ENCODE measurements at places on chromosomes 5 and 9.

GRCh38 chr5:90097082-90097477, 312.5 kb downstream of the CETN3 start:
- no peak for DNase-seq

- DNase-seq, result no peak
Measured at GRCh38 chr5:169280286-169280685, 20.7 kb downstream of the SLIT3 start.

DNA sequence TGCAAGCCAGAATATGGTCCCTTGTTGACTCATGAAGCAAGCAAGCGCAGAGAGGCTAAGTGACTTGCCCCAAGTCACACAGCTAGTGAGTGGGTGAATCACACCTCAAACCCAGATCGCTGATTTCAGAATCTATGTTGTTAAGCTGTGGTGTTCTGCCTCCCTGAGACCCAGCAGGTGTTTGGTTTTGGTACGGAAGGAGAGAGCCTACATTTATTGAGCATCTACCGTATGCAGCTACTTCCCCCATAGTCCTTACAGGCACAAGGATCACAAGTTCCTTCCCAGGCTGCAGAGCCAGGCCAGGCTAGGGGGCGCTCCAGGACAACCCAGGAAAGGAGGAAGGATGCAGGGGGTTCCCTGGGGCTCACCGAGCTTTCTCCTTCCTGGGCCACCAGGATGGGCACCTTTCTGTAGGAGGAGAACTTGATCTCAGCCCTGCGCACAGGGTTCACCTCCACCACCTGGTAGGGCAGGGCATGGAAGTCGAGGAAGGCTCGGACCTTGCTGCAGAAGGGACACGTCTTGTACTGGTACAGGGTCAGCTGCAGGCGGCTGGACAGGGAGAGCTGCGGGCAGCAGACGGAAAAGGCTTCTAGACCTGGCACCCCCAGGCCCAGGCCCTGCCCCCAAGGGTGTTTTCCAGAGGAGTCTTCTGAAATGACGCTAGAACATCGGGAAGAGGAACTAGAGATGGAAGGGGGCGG, 2.5 kb downstream of the PTGES2 start:
- peak; percentile 64 for DNase-seq

DNA sequence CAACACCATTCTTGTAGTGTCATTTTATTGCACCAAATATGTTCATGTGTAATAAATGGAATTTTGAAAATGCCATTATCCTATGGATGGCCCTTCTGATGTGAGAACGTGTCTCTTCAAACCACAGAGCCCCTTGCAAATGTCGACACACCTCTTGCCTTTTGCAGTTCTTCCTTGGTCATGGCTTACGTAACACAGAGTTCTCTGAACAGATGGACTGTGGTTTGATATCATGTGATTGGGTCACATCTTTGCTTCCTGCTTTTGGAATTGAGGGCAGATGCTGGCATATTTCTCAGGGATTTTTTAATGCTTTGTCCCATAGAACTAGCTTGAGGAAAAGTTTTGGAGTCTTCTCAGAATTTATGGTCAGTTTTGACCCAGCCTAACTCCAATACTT, 4.6 kb downstream of the TGFBR1 start:
- peak; percentile 92 for DNase-seq

DNA sequence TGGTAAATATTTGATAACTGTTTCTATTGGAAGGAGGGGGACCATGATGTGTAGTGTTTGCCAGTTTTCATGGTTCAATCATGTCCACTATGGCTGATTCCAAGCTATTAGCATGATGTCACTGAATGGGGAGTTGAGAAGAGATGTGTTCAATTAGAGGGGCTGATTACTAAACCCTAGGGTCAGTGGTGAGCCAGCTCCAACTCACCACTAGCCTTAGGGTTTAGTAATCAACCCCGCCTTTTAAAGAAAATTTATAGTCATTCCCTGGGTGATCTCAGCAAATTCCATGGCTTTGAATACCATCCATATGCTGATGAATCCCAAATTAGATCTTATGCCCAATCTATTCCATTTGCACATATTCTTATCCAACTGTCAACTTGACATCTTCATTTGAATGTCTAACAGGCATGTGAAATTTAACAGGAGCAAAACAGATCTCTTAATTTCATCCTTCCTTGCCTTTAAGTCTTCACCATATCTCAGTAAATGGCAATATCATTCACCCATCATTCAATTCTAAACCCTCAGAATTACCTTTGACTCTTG, 98.8 kb downstream of the GCNT1 start:
- no peak for DNase-seq

- DNase-seq, result no peak
Measured at GRCh38 chr5:126374109-126374416, 49.1 kb upstream of the GRAMD2B start.

GRCh38 chr5:65255294-65255693, 226.4 kb downstream of the ADAMTS6 start:
- no peak for DNase-seq

DNA sequence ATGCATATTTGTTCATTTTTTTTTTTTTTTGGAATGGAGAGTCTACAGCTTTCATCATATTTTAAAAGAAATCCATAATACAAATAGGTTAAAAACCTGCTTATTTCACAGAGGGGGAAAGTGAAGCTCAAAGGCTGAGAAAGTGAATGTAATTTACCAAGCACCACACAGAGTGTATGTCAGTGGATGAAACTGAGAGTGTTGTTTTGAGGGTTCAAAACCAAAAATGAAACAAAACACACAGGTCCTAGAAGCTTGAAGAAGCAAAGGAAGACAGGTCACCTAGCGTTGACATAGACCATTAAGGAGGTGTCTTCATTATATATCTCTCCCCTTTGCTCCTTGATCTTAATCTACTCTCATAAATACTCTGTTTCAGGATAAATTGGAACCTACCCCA, 7.5 kb downstream of the NMUR2 start:
- no peak for DNase-seq

- no peak for DNase-seq
Measured at GRCh38 chr5:44809956-44810420, 1.2 kb downstream of the MRPS30 start.

GRCh38 chr5:142499591-142500226, 174.9 kb upstream of the SPRY4 start:
- no peak for DNase-seq

GRCh38 chr9:120859361-120859760, 16.6 kb upstream of the PSMD5 start:
- DNase-seq, result no peak

DNA sequence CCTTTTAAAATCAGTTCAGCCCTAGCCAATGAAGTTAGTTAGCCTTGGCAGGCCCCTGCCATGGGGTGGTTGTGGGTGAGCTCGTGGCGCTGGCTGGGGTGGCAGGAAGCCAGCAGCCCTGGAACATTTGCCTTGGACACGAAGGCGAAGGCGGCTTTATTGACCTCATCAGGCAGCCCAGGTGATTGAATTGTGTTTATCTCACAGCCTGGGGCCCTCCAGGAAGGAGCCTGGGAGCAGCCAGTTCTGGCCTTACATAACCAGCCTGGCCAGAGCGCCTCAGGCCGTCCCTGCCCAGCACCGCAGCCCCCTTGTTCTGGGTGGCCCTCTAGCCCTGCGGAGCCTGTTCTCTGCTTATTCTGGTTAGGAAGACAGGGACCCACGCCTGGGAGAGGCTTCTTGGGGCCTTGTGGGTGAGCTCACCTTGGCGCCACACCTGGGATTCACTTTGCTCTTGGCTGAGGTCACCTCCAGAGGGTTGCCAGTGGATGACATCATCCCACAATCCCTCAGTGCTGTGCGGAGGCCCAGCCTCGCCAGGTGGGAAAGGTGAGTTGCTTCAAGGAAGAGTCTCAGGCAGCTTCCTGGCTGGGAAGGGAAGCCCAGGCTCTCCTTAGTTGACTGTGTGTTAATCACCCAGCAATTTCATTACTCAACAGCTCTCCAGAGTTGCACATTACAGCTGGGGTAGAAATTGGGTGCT, 54.4 kb upstream of the RPL26L1 start:
- DNase-seq, result no peak

GRCh38 chr9:108271646-108272348, 584.0 kb downstream of the ACTL7B start:
- DNase-seq, result peak; percentile 50

- DNase-seq, result no peak
Measured at GRCh38 chr5:756171-756570, 28.4 kb downstream of the ZDHHC11B start.

- no peak for DNase-seq
Measured at GRCh38 chr5:9013147-9013546, 532.7 kb downstream of the SEMA5A start.

- no peak for DNase-seq
Measured at GRCh38 chr5:114612406-114612805, 250.5 kb downstream of the KCNN2 start.

GRCh38 chr9:38088006-38088925, 19.2 kb upstream of the SHB start:
- peak; percentile 27 for DNase-seq

DNA sequence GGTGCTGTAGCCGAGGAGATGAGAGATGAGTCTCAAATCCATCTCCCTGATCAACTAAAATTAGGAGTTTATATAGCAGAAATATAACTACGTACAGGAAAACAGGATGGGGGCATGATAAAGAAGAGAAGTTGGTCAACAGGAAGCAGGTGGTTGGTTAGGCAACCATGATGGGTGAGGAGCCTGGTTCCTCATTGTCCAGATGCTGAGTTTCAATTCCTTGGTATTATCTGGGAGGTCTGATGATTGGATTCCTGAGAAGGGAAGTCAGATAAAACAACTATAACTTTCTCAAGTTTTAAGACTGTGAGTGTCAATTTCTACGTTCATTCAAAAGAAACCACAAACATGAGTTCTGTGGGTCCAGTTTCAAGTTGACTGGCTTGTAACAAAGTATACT, 323.9 kb downstream of the MTRR start:
- peak; percentile 98 for DNase-seq

- DNase-seq, result peak; percentile 62
Measured at GRCh38 chr5:131242728-131243255, 21.1 kb upstream of the CDC42SE2 start.

GRCh38 chr5:142096382-142096781, 12.2 kb upstream of the NDFIP1 start:
- no peak for DNase-seq

DNA sequence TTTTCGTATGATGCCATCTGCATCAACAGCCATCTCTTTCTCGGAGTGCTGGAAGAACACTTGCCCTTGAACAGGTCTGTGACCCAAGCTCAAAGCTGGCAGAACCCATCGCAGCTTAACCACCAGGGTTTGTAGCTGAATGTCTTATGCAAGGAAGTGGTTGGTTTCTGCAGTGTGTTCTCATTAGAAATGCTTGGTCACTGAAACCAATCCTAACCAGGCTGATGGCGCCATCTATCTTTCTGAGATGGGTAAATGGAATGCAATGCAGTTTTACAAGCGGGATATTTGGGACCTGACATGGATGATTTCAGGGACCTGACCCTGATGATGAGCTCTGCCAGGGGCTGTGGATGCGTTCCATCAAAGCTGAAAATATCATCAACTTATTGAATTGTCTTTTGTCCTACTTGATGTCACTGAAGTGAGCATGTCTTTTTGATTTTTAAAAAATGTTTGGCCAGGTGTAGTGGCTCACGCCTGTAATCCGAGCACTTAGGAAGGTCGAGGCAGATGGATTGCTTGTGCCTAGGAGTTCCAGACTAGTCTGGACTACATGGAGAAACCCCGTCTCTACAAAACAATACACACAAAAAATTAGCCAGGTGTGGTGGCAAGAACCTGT, 28.7 kb downstream of the DMRT3 start:
- peak; percentile 85 for DNase-seq

DNA sequence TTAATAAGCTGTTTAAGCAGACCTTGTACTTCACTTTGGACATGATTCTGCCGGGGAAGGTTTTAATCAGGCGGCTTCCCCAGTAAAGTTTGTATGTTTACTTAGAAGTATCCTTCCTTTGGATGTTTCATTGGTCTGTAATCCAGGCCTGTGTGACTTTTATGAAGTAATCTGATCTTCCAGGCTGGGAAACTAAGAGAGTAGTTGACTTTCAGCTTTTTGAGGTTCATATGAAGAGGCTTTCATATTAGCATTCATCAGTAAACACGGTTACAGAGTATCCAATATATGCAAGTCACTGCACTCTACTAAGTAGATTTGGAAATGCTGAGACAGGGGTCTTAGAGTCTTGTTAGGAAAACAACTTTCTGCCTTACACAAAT, 1.1 kb downstream of the DNAJC21 start:
- DNase-seq, result no peak

GRCh38 chr9:88530051-88530450, 4.9 kb upstream of the NXNL2 start:
- peak; percentile 74 for DNase-seq

DNA sequence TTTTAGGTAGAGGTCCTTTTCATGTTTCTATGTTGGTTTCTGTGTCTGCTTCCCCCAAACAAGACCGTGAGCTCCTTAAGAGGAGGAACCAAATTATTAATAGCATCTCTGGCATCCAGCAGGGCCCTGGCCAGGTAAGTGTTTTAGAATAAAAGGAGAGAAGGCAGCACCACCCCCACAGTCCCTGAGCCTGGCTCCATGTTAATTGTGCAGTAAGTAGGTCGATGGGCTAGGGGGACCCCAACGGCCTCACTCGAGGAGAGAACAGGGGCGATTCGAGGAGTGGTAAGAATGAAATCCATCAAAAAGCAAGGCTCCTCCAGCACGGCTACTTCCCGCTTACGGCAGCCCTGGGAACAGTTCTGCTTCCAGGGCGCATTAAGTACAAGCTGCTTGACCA, 67.0 kb downstream of the GABBR2 start:
- no peak for DNase-seq

DNA sequence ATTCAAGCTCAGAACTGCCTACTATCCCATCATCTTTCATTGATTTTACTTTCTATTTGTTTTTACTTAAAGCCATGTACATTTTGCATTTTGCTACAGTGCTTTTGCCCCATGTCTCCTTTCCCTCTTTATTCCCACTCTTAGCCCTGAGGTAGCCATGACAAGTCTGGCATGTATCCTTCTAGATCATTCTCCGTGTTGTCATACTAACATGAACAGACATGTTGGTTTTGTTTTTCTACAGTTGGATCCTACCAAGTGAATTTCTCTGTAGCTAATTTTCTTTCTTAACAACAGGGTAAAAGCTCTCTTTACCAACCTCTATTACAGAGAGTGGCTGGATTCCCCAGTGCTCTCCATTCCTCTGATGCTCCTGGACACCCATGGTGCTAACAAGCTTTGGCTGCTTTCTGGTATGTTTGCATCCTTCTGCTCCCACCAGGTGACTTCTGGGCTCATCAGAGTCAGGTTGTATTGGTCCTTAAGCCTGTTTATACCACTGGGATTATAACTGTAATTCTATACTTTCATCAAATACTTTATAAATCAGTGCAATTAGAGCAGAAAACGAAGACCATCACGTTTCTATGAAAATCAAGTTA, 38.8 kb upstream of the BOD1 start:
- DNase-seq, result no peak

DNA sequence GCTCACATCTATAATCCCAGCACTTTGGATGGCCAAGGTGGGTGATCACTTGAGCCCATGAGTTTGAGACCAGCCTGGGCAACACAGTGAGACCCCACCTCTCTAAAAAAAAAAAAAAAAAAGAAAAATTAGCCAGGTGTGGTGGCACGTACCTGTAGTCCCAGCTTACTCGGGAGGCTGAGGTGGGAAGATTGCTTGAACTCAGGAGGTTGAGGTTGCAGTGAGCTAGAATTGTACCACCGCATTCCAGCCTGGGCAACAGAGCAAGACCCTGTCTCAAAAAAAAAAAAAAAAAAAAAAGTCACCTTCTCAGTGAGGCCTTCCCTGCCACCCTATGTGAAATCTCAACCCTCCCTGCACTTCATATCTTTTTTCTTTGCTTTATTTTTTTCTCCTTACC, 14.0 kb upstream of the SEPTIN8 start:
- no peak for DNase-seq
